LoVo (cell line): ENCODE measurements at places on chromosomes 1 and 21.

DNA sequence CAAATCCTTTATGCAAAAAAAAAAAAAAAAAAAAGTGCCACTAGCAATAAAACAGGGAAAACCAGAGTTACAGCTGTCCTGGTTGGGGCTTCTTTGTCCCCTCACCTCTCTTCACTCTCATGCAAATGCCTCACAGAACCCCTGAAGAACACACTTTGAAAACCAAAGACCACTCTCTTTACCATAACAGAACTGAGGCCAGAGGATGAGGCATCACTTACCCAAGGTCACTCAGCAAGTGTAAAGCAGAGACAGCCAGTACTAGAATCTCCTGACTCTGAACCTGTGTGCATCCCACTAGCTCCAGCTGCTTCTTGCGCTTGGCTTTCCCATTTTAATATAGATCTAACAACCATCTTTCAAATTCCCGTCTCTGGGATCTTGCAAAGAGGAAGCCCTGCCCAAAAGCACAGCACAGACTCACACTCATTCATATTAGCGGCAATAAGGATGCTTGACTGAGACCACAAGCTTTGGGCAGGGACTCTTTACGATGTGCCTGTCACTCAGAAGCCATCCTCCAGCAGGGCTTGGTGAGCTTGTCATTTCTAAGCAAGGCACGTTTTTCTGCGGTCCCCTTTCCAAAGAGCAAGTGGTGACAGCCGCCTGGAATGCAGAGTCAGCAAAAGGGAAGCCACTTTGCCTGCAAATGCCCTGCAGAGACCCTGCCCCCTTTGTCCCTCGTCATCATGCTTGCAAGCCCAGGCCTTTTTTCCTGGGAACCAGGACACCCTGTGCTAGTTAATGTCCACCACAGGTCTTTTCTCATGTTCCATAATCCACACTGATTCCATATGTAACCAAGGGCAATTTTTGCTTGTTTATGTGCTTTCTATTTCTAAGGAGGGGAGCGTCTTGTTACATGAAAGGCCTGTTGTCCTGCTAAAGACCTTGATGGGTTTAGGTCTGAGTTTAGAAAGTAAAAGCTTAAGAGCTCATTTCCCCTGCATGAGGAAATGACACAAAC is 76.5 kb upstream of the NFIA start:
- DNase-seq, result no peak

DNA sequence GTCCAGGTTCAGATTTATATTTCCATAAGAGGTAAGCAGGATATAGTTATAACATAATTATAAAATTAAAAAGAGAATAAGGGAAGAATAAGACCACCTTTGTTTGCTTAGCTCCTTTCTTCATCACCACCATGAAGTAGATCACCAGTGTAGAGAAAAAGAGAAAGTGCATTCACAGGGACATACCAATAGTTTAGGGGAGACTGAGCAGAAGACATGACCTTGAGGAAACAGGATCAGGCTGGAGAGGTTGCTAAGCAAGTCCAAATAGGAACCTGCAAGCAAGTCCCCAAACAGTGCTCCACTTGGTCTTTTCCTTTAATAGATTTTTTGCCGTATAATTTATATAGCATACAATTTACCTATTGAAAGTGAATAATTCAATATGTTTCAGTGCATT is 63.0 kb downstream of the KCNT2 start:
- DNase-seq, result no peak

- DNase-seq, result peak; percentile 32
These were observed 48.6 kb downstream of the WDR4 start for GRCh38 chr21:42830456-42831455.

DNA sequence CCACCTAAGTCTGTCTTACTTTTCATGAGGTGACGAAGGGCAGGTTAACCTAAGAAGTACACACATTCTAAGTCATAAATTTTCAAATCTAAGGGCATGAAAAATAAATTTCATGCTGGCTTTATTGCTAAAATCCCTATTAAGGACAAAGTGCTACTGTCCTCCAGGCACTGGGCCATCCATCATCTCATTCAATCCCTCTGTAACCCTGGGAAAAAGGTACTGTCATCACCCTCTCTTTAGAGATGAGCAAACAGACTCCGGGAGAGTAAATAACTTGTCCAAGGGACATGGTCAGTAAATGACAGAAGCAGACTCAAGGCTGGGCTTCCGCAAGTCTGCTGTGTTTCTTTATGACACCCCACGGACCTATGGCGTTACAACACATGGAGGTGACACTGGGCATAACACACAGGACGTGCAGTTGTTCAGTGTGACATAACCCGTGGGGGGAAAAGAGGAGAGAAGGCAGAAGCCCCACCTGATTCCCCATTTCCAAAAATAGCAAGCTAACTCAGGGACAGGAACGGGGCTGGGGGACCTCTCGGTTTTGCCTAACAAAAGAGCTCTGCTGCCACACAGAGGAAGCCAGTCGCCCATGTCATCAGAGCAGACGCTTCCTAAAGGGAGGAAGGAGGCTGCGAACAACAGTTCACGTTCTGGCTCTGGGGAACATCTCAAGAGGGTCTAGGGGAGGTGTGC is 12.5 kb upstream of the SRM start:
- DNase-seq, result no peak

DNA sequence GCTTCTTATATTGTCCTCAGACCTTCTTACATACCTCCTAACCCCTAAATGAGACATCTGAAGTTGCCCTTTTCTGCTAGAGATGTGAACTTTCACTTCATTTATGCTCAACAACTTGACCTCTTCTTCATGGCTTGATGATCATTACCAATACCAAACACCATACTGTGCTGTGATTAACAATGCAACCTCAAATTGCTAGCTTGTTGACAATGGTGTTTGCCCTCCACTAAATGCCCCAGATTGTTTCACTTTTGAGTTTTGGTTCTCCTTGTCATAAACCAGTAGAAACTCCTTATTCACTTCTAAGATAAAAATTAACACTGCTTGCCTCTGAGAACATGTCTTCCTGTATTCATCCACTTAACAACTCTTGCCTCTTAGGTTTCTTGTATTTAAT is 5.6 kb downstream of the JAK1 start:
- DNase-seq, result no peak

DNA sequence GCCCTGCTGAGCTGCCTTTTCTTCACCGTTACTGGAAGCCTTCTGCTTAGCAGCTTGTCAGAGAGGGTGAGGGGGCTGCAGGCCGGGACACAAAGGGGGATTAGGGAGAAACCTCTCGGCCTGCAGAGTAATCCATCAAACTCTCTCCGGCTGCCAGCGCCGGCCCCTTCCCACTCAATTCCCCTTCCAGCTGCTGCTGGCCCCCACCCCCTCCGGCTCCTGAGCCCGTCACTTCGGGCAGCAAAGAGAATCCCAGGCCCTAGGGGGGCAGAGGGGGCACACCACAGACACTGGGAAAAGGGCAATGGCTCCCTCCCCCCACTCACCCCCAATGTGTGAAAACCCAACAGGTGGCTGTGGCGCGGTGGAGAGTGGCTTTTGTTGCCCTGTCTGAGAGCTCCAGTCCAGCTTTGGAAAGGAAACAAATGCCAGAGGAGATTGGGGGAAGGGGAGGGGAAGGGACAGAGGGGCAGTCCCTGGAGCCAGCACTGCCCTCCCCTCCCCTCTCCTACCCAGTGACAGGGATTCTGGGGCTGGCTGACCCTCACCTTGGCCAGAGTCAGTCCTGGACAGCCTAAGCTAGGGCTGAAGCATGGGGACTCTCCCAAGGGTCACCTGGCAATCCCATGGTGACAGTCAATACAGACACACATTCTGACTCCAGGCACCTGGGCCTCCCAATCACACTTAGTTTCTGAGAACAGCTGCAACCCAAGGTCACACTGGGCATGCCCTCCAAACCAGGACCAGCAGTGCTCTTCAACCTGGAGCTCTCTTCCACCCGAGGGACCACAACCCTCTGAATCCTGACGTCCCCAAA is 9.5 kb downstream of the SLC45A3 start:
- no peak for DNase-seq

GRCh38 chr1:180947499-180947885 is 34.8 kb downstream of the KIAA1614 start:
- no peak for DNase-seq

DNA sequence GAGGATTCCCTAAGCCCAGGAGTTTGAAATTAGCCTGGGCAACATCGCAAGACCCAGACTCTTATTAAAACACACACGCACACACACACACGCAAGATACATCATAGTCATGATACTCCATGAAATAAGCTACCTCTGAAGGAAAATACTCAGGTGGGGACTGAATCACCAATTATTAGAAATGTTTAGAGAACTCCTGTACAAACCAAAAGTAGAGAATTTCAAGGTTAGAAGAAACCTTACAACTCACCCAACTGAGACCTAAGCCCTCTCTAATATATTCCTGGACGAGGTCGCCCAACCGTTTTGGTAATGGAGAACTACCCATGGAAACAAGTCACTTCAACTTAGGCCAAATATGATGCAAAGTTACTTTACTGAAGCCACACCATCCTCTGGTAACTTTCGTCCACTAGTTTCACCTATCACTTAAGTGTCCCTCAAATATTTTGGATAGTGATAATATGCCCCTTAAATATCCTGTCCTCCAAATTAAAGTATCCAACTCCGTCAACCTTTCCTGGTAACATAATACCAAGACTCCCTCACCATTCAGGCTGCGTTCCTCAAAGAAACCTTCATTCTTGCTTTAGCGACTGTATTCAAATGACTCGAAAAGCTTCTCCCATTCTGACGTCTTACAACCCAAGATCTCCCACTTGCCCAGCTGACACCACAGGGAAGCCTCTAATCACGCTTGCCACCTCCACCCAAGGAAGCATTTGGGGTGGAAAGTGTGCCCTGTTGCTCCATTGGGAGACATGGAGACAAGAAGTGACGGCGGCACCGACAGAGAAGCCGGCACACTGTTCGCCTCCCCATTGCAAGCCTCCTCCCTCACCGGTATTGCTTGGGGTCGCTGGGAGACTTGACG is 856 bp downstream of the NRDC start:
- peak; percentile 9 for DNase-seq
